ENCODE measurements at places on chromosomes 11 and 22.

DNA sequence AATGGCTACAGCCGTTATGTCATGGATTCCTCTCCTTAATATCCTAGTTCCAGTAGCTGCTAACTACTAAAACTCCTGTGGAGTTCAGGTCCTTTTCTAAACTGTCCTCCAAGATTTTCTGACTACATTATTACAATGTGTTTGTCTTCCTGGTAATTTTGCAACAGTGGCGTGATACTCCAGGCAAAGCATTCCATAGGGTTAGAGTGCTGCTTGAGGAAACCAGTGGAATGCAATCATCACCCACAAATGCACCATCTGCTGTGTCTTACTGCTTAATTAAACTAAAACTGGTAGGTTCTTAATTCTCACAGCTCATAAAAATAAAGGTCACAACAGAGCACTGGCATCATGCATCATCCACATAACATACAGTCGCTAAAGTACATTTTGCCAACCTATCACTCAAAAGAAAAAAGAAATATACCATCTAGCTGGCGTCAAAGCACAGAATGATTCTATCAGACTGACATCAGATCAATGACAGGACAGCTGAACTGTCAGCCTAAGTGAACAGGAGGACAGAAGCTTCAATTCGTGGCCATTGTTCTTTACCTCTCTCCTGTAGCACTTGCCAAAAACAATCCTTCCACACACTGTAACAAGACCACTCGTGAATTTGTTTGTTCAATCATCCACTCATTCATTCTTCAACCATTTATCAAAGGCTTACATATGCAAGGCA is 182.5 kb downstream of the CADM1 start:
- no peak for DNase-seq

- DNase-seq = peak; percentile 93
Observed at GRCh38 chr11:36361901-36362391, 65.9 kb downstream of the PRR5L start.

DNA sequence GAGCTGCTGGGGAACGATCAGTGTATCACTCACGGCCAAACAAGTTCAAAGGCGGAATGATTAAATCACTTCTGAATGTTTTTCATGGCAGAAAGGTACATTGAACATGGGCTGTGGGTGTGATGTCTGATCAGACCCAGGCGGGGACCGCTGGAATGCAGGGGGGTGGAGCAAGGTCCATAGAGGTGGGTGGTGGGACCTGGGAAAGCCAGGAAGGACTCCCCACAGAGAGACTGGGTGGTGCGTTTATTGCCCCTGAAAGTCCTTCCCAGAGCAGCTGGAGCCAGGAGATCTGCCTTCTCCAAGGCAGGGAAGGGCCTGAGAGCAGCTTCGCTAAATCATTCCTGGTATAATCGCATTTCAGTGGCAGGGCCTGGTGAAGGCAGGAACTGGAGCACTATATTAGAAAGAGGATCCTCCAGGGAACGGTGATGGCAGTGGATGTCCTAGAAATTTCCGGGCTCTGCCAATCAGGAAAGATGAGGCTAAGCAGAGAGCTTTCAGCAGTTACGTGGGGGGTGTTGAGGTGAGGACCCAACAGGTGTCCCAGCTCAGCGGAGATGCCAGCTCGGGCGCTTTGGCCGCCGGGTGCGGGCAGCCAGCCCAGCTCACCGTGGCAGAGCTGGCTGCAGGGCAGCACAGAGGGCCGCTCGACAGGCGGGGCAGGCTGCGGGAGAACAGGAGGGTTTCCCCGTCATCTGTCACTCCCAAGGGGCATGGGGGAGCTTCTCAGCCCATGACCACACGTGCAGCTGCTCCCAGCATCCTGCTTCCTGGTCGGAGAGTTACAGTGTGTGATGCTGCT is 271.7 kb downstream of the CTTN start:
- no peak for DNase-seq

GRCh38 chr11:61404641-61405040 is 12.3 kb downstream of the TMEM216 start:
- DNase-seq = no peak

- DNase-seq = no peak
Observed at GRCh38 chr11:44423289-44423688, 113.3 kb upstream of the ALX4 start.

DNA sequence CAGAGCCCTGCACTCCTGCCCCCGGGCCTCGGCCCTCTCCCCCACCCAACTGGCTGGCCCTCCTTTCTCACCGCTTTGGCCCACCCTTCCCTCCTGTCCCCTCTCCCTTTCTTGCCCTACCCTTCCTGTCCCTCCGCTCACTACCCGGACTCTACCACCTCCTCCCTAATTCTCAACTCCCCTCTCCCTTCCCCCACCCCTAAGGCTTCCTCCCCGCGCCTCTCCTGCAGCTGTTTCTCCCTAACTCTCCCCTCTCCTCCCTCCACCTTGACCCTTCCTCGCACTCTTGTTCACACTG is 421 bp downstream of the SLC15A3 start:
- no peak for DNase-seq

GRCh38 chr11:41403458-41403857 is 56.0 kb downstream of the LRRC4C start:
- DNase-seq = no peak

GRCh38 chr11:66882561-66883015 is 25.7 kb downstream of the LRFN4 start:
- no peak for DNase-seq

- no peak for DNase-seq
Observed at GRCh38 chr11:44626645-44627044, 61.2 kb downstream of the CD82 start.

- DNase-seq = peak; percentile 78
Observed at GRCh38 chr11:65111744-65112545, at the start of gene TM7SF2. TM7SF2 (plus strand) TSS chr11:65111872; CDS start chr11:65112016, 144 bp downstream.

- DNase-seq = no peak
Observed at GRCh38 chr11:111417766-111418435, 38.8 kb upstream of the POU2AF1 start.

DNA sequence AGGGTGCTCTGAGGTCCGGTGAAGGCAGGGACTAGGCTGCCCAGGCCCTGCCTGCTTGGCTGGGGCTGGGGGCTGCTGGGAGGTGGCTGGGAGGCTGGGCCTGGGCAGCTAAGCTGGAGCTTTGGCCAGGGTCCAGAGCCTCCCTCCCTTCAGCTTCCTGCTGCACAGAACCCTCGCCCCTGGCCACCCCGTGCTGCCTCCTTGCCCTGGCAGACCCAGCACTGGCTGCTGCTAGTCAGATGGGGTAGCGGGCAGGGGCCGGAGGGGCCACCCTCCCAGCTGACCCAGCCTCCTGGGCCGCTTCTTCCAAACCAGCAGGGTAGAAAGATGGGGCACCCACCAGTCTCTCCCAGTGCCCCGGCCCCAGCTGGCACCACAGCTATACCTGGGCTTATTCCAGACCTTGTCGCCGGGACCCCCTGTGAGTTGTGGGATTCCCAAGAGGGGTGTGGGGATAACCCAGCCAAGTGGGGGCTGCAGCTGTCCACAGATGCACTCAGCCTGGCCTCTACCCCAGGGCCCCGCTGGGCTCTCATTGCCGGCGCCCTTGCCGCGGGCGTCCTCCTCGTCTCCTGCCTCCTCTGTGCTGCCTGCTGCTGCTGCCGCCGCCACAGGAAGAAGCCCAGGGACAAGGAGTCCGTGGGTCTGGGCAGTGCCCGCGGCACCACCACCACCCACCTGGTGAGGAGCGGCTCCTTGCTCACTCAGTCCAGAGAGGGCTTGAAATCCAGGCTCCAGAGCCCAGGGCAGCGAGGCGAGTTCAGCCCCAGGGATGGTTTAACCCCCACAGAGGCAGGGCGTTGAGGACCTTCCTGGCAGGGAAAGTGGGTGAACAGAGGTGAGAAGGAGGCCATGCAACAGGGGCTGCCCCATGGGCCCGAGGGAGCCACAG is at the start of gene SYT8:
TSS of gene SYT8 (plus strand) at position 212 of the 892 bp plus-strand sequence. CDS start at position 328, 116 bp downstream.
- DNase-seq = no peak

DNA sequence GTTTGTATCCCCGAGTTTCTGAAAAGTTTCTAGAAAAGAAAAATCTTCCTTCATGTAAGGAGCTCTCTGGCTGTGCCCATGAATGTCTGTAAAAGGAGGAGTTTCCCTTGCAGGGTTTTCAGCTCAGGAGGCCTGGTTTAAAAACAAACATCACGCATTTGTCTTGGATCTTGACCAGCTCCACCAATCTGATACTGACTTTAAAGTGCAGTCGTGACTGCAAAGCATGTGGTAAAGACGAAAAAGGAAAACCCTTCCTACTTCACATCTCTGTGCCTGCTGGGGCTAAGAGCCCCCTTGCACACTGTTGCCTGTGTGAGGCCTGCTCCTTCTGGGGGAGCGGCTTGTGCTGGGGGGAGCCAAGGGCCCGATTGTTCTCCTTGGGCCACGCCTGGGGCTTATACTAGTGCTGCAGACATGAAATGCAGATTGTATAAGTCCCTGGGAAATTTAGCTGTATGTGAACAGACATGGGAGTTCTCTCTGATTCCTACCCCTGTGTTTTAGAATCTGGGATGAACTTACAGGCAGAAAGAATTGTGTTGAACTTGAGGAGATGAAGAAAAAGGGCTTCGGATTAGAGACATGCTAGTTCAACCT is 62.1 kb downstream of the ADAMTS15 start:
- DNase-seq = no peak

- DNase-seq = no peak
Observed at GRCh38 chr22:48431536-48432315, 1395.9 kb downstream of the BRD1 start.

DNA sequence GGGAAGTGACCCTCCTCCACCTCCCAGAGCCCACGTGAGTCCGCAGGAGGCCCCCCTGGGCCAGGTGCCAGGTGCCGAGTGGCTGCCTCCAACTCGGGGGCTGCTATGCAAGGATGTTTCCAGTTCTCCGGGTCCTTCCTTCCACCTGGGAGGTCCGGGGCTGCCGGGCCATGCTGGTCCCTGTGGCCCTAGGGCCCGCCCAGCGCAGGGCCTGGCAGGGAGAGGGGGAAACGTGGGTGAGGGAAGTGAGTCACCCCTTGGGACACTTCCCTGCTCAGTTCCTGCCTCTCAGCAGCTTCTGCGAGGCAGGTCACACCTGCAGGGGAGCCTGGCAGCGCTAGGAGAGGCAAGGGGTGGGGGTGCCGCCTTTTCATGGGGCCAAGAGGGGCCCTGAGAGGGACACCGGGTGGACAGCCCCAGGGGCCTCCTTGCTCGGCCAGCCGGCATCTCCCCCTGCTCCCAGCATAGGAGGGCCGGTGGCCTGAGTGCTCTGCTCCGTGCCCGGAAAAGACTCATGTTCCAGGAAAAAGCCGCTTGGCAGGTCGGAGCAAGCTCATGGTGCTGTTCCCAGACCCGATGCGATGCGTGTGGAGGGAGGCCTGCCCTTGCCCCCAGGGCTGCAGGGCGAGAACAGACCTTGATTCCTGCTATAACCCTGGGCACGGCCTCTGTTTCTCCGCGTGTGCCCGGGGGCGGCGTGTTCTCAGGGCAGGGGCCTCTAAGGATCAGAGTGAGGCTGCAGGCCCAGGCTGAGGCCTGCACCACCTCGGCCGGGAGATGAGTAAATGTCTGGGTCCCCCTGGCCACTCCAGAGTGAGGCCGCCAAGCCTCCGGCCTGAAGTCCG is 30.3 kb upstream of the WNT7B start:
- peak; percentile 69 for DNase-seq

- no peak for DNase-seq
Observed at GRCh38 chr22:41034706-41035105, 57.7 kb upstream of the EP300 start.

DNA sequence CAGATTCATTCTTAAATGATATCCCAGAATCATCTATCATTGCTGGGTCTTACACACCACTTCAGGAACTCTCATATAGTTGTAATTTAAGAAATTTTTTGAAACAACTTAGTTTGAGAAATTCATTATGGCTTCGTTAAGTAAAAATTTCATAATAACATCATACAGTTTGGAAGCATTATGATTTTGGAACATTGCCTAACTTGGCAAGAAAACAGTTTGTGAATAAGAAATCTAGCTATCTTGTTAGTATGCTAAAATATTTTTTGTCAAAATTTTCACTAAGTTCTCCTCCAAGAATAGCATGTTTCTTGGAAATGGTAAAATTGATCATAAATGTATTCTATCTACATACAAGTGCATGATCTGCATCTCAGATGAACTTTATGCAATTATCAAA is 217.7 kb downstream of the CNTN5 start:
- DNase-seq = no peak

DNA sequence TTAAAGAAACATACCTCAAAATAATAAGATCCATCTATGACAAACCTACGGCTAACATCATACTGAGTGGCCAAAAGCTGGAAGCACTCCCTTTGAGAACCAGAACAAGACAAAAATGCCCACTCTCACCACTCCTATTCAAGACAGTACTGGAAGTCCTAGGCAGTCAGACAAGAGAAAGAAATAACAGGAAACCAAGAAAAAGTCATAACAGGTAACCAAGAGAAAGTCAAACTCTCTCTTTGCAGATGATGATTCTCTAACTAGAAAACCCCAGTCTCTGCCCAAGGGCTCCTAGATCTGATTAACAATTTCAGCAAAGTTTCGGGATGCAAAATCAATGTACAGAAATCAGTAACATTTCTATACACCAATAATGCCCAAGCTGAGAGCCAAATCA is 35.6 kb downstream of the TMEM123 start:
- DNase-seq = no peak

DNA sequence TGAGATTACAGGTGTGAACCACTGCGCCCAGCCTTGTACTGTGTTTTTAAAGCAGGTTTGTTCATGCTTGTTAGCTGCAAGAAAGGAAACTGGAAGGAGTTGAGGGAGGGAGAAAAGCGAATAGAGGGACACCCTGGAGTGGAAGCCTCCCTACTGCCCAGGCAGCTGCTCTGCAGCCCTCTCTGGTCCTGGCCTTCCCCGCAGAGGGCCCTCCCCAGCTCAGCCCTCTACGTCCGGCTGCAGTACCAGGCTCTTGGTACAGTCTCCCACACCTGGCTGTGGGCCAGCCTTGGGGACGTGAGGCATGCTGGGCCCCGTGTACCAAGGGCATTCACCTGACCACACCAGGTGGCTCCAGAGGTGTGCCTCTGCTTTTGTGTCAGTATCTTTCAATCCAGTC is 70.8 kb downstream of the MED15 start:
- no peak for DNase-seq

- no peak for DNase-seq
Observed at GRCh38 chr11:77372726-77373125, 71.2 kb upstream of the GDPD4 start.

DNA sequence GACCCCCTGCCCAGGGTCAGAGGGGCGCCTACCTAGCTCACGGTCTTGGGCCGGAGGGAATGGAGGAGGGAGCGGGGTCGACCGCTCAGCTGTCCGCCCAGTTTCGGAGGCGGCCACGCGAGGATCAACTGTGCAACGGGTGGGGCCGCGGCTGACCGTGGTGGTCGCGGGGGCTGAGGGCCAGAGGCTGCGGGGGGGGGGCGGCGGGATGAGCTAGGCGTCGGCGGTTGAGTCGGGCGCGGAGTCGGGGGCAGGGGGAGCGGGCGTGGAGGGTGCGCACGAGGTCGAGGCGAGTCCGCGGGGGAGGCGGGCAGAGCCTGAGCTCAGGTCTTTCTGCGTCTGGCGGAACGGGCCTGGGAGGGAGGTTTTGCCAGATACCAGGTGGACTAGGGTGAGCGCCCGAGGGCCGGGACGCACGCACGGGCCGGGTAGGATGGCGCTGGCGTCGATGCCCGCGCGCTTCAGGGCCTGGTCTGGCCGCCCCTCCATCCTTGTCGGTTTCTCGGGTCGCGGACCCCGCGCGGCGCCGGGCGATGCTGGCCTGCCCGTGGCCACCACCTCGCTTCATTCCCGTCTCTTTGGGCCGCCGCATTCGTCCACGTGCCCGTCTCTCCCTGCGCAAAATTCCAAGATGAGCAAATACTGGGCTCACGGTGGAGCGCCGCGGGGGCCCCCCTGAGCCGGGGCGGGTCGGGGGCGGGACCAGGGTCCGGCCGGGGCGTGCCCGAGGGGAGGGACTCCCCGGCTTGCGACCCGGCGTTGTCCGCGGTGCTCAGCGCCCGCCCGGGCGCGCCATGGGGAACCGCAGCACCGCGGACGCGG is at the start of gene DRD4:
TSS of gene DRD4 (plus strand) at position 759 of the 822 bp plus-strand sequence. CDS start at position 795, 36 bp downstream.
- DNase-seq = no peak

- DNase-seq = peak; percentile 85
Observed at GRCh38 chr11:114366331-114367243, 33.7 kb downstream of the C11orf71 start.

All from HFFc6 (cell line).